Activated CD8-positive, alpha-beta T cell treated with anti-CD3 and anti-CD28 coated beads, Interleukin-2, amount 10 ng/mL, durations not matched to agents 7 days and 5 days (primary cell): ENCODE measurements at places on chromosomes 6 and 20. TPM values are rescaled to one million over a fixed set of nuclear protein-coding genes. Genes with fewer than 3 reads are reported as not detected.

KHDC1 gene
- total RNA-seq = 7.4 TPM

DNA sequence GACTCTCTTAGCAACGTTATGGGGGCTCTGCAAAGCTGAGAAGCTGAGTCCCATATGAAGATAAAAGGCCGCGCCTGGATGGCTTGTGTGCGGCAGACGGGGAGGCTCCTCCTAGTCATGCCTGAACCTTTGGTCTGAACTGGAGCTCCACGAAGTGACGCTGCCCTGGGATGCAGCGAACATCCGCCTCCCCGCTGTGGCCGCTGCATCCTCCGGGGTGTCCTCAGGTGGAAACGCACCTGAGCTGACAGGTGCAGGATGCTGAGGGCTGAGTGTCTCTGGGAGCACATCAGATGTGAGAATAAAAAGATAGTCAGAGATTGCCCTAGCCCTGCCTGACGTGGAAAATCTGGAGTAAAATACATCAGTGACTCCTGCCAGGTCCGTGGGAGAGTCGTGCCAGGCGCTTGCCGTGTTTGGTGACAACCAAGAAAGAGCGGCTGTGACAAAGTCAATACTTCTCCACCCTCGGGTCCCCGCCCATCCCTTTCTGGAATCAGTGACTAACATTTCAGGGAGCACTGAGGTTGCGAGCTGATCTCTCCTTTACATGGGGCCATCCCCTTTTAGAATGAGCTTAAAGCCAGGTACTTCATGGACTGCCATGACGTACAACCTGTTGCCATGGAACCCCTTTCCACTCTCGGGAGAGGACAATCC lies 162.8 kb upstream of the AFDN start:
- H3K27ac ChIP-seq = no peak overlapping the region
- H3K27me3 ChIP-seq = no peaks in the 10 kb centered on the region
- H3K36me3 ChIP-seq = no peaks in the 10 kb centered on the region

- no peak overlapping the region for H3K4me3 ChIP-seq
- no peaks in the 10 kb centered on the region for H3K27me3 ChIP-seq
- DNase-seq = no peak
- no peak overlapping the region for H3K27ac ChIP-seq
These were observed 44.3 kb upstream of the REV3L start for GRCh38 chr6:111527367-111527766.

DNA sequence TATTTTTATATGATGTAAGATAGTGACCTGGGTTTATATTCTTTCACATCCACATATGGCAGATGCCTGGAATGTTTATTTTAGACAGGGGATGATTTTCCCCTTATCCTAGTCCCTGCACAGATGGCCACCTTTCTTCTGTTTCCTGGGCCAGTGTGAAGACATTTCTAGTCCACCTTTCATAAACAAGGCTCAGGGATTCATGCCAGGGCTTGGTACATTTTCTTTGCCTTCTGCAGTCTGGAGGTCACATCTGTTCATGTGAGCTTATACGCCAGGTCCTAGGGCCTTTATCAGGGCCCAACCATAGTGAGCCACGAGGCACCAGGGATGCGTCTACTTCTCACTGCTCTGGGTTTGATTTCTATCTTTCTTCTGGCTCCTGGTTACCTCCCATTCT lies 38.0 kb upstream of the ERVFRD-1 start:
- H3K27ac ChIP-seq = no peak overlapping the region
- no peaks in the 10 kb centered on the region for H3K36me3 ChIP-seq
- no peak for DNase-seq
- H3K27me3 ChIP-seq = peaks cover 2% of the 10 kb centered on the region

GRCh38 chr6:128259029-128259724 lies 261.2 kb downstream of the PTPRK start:
- H3K4me3 ChIP-seq = peak overlapping the region; percentile 61
- H3K4me1 ChIP-seq = peaks cover 25% of the 10 kb centered on the region
- peak; percentile 28 for DNase-seq
- no peaks in the 10 kb centered on the region for H3K27me3 ChIP-seq
- peaks cover 9% of the 10 kb centered on the region for H3K36me3 ChIP-seq
- H3K27ac ChIP-seq = peak overlapping the region; percentile 77

- no peaks in the 10 kb centered on the region for H3K27me3 ChIP-seq
- no peaks in the 10 kb centered on the region for H3K36me3 ChIP-seq
- DNase-seq = no peak
- H3K27ac ChIP-seq = no peak overlapping the region
- H3K4me1 ChIP-seq = peaks cover 27% of the 10 kb centered on the region
- no peak overlapping the region for H3K4me3 ChIP-seq
These were observed 23.7 kb upstream of the FUCA2 start for GRCh38 chr6:143535189-143535614.

METTL24 gene
- total RNA-seq = not detected

DNA sequence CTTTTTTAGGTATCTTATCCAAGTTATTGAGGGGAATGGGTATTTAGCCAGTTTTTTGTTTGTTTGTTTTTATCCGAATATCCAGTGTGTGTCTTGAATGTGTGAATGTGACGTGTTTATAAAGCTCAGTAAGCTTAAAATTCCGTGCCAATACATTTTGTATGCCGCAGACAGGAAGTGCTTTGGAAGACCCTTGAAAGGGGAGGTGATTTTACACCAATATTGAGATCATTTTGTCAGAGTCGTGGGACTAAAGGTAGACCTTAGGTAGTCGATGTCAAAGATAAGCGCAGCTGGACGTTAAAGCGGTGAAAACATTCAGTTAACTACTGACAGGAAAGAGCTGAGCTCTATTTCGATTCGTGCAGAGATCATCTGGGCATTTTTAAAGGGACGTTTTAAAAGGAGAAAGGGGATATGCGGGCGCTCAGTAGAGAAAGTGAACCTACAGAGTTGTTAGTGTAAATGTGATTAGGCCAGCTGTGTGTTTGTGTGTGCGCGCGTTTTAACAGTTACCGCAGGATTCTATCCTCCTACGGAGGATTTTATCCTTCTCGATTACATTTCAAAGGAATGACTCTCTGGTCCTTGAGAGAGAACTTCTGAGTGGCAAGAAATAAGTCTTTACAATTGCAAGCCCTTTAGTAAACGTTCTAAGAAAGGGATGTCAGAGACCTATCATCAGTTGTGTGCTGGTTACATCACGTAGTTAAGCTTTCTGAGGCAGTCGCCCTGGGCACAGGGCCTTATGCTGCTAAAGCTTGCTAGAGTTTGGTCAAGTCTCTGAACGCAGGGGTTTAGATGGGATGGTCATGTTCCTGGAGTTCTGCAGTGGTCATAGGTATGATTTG lies 625 bp upstream of the ECHDC1 start:
- H3K4me1 ChIP-seq = no peaks in the 10 kb centered on the region
- H3K36me3 ChIP-seq = peaks cover 3% of the 10 kb centered on the region
- no peaks in the 10 kb centered on the region for H3K27me3 ChIP-seq
- no peak overlapping the region for H3K27ac ChIP-seq
- no peak overlapping the region for H3K4me3 ChIP-seq

OR2H1 gene
- not detected for total RNA-seq

DNA sequence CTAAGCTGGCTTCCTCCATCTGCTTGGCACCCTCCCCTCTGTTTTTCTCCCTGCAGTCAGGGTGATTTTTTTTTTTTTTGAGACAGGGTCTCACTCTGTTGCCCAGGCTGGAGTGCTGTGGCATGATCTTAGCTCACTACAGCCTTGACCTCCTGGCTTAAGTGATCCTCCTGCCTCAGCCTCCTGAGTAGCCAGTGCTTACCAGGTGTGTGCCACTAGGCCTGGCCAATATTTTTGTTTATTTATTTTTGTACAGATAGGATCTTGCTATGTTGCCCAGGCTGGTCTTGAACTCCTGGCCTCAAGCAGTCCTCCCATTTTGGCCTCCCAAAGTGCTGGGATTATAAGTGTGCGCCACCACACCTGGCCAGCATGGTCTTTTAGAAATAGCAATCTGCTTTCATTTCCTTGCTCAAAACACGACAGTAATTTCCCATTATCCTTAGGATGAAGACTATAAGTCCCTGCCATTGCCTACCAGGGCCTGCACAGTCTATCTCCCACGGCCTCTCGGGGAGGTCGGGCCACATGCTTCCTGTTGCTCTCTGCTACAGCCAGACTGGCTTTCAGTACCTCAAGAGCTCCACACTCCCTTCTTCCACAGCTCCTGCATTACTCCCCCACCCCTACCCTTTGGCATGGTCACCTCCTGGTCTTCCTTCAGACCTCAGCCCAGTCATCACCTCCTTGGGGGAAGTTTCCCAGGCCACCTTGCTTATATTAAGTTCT lies 11.1 kb upstream of the CD164 start:
- no peaks in the 10 kb centered on the region for H3K27me3 ChIP-seq
- H3K27ac ChIP-seq = no peak overlapping the region
- DNase-seq = no peak
- no peaks in the 10 kb centered on the region for H3K36me3 ChIP-seq

PMEPA1 gene
- not detected for total RNA-seq

- no peaks in the 10 kb centered on the region for H3K27me3 ChIP-seq
- no peak for DNase-seq
- H3K4me1 ChIP-seq = peaks cover 8% of the 10 kb centered on the region
These were observed 20.2 kb downstream of the GMEB2 start for GRCh38 chr20:63606686-63607085.

DNA sequence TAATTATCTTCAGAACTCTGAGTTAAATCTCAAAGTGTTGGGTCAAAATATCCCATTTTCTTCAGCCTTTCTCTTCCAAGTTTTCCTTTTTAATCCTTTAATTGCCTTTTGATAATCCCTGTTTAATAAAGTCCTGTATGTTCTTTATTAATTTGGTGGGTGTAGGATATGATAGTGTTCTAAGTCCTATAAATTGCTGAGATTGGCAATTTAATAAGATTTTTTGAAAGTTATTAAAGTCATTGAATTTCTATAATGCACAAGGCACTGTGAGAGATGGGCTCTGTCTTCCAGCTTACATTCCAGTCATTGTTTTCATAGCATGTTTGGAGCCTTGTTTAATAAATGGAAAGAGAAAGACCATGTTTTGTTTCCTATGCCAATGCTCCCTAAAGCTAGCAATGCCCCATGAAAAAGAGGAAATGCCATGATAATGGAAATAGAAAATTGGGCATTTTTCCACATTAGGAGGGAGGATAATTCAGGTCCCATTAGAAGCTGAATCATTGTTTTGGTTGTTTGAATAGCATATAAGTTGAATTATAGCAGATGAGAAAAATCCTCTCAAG lies 404.8 kb downstream of the CD109 start:
- H3K4me1 ChIP-seq = no peaks in the 10 kb centered on the region
- H3K27me3 ChIP-seq = no peaks in the 10 kb centered on the region
- no peaks in the 10 kb centered on the region for H3K36me3 ChIP-seq
- DNase-seq = no peak

DNA sequence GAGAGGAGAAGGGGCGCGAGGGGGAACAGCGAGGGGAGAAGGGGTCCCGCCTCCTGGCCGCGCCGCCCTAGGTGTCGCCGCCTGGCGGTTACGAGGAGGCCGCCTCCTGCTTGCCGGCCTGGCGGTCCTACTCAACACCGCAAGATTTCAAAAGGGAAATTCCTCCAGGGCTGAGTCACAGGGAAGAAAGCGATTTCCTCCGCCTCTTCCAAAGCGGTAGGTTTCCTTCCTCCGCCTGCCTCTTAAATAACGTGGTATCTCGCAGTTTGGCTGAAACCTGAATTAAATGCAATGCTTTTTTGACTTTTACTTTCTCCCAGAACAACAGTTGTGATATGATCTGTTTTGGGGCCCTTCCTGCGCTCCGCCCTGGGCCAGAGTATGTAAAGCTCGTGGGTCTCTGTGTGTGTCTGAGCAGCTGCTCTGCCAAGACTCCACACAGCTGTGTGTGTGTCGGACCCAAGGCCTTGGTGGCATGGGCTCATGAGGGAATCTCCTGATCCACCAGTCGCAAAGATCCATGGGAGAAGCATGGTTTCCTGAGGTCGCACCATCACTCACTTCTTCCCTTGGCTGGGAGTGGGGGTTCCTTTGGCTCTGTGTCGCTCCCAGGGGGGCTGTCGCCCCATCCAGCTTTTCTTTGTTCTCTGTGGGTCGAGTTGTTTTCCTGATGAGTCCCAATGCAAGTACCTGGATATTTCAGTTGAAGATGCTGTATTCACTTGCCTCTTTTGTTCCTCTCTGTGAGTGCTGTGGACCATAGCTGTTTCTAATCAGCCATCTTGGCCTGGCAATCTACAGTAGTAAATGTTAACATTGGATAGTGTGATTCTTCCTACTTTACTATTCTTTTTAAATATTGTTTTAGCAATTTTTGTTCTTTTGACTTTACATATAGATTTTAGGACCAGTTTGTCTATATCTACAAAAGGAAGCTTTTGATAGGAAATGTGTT lies 31.6 kb upstream of the NOTCH4 start:
- H3K27ac ChIP-seq = no peak overlapping the region
- H3K4me1 ChIP-seq = peaks cover 16% of the 10 kb centered on the region
- H3K4me3 ChIP-seq = peak overlapping the region; percentile 26
- H3K27me3 ChIP-seq = peaks cover 23% of the 10 kb centered on the region
- H3K36me3 ChIP-seq = no peaks in the 10 kb centered on the region

SLC17A1 gene
- total RNA-seq = not detected

BCAS1 gene
- total RNA-seq = not detected

DNA sequence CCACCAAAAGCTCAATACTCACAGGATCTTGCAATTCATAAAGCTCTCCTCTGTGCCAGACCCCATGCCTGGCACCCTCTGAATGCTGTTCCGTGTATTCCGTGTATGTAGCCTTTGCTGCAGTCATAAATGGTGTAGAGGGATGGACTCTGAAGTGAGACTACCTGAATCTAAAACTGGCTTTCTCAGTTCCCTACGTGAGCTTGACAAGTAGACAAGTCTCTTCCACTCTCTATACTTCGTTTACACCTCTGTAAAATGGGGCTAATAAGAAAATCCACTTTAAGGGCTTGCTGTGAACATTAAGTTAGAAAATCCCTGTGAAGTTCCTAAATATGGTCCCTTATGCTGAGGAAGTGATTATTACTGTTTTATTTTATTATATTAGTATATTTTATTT lies 31.5 kb downstream of the PPP1R16B start:
- H3K36me3 ChIP-seq = peaks cover 56% of the 10 kb centered on the region
- DNase-seq = no peak
- H3K4me1 ChIP-seq = peaks cover 53% of the 10 kb centered on the region
- no peak overlapping the region for H3K4me3 ChIP-seq

DNA sequence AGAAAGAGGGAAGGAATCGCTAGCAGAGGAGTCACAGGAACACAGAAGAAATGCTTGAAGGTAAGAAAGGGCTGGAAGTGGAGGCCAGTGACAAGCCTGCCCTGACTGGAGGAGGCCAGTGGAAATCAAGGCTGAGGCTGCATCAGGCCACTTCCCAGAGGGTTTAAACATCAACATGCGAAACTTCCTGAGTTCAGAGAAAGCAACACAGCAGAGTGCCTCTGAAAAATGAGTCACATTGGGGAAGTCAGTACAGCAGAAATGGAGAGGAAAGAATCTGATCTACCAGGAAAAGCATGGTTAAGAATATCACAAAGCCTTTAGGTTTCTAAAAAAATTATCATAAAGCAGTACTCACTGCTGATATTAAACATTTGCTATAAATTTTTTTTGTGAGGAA lies 23.3 kb downstream of the NAPB start:
- no peak for DNase-seq
- H3K4me1 ChIP-seq = peaks cover 55% of the 10 kb centered on the region
- peaks cover 70% of the 10 kb centered on the region for H3K36me3 ChIP-seq
